RPMI7951 (cell line): ENCODE measurements at places on chromosomes 6 and 20.

- no peak for DNase-seq
Measured at GRCh38 chr6:122853259-122853995, 64.4 kb downstream of the SMPDL3A start.

DNA sequence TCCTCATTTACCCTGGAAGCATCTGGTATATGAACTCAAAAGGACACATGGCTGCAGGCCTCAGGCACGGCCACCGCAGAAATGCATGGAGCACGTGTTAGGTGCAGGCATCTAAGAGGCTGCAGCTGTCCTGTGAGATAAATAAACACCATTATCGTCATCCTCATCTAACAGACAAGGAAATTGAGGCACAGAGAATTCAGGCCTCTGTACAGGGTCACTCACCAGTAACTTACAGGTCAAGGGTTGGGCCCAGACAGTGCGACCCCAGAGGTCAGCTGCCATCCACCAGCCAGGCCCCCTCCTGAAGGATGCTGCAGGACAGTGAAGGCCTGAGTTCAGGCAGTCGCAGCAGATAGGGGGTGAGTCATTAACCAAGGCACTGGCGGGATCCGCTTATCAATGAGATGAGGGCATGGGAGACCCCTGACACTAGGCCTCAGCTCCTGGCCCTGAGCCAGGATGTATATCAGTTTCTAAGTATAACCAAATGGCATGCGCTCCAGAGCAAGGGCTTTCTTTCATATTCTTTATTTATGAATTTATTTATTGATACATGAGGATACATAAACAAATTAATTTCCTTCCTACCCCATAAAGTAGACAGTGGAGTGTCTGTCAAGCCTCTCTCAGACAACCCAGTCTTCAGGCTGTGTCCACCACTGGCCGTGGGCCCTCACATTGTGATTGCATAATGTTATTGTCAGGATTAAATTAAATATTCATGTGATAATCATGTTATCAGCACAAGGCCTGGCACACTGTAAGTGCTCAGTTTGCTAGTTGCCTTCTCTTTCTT lies 316.9 kb downstream of the QKI start:
- peak; percentile 19 for DNase-seq

GRCh38 chr20:38157635-38158495 lies 7.2 kb downstream of the TGM2 start:
- no peak for DNase-seq

- no peak for DNase-seq
Measured at GRCh38 chr6:3960754-3961361, 111.7 kb downstream of the FAM50B start.

DNA sequence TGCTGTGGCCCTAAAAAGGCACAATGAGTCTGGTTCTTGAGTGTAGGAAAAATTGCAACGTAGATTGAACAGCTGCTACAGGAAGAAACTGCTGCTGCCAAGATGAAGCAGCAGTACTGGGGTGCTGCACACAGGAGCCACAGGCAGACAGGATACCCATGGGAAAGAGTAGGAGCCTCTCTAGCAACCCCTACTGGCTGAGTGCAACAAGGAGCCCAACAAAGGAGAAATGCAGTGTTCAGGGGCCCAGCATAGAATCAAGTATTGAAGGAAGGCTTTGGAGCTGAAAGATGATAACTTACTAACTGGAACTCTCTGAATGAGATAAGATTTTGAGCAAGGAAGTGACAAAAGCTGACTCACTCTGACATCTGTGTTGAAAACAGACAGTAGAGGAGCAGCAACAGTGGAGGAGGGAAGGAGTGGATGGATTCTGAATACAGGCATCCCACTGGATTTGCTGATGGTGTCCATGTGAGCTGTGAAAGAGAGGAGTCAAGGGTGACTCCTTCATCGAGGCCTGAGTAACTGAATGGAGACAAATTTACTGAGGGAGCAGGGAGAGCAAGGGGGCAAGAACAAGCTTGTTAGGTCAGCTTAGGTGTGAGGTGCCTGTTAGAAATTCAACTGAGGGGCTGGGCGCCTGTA lies 534.7 kb upstream of the JARID2 start:
- peak; percentile 97 for DNase-seq
